Stimulated activated CD8-positive, alpha-beta memory T cell treated with anti-CD3 and anti-CD28 coated beads, Interleukin-2, amount 100 ng/mL, for 1 hour (primary cell): ENCODE measurements at places on chromosomes 13 and 19.

- no peak for DNase-seq
Measured at GRCh38 chr19:28396287-28396831, 816.6 kb downstream of the UQCRFS1 start.

DNA sequence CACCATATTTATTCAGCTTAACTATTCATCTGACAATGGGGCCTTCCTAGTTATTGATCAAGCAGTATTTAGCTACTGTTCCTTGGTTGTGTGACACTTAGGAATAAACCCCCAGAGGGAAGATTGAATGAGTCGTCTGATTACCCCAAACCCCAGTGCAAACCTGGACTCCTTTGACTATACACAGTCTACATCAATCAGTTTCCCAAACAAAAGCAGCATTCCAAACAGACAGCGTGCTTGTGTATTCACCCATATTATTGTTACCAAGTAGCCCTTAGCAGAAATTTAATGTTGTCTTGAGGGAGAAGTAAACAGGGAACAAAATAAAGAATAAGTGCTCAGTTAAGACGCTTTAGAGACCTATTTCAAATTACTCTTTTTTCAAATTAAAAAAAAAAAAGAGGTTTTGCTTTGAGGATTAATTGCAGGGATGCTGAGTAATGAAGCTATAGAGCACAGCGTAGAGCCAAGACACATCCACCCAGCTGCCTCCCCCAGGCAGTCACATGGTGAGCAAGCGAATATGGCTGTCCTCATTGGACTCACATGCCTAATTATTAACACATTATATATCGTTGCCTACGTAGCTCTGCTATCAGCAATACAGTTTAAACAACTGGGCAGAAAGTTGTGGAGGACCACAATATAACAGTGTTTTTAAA is 14.7 kb upstream of the B3GLCT start:
- no peak for DNase-seq

DNA sequence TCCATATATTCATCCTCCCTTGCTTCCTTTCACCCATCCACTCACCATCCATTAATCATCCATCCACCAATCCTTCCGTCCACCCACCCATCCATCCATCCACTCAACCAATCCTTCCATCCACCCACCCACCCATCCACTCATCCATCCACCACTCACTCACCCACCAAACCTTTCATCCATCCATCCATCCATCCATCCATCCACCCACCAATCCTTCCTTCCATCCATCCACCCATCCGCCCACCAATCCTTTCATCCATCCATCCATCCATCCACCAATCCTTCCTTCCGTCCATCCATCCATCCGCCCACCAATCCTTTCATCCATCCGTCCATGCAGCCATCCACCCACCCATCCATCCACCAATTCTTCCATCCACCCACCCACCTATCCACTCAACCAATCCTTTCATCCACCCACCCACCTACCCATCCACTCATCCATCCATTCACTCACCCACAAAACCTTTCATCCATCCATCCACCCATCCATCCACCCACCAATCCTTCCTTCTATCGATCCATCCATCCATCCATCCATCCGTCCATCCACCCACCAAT is 3.0 kb downstream of the SBK3 start:
- DNase-seq: no peak

DNA sequence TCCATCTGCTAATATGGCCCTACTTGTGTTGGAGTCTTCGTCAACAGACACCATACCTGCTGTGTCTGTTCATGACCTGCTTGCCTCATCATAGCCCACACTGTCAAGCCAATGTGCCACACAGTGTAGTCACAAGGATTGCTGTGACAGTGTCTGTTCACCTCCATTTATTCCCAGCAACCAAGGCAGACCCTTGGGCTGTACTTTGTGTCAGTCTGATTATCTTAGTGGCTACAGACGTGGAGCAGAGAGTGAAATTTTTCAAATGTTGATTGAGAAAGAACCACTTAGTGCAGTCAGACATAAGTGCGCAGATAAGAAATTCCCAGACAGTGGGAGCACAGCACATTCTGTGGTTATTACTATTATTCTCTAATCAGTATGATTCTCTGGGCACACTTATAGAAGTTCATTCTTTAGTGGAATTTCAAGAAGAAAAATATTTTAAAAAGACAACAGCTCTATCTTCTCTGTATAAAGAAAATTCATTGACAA is 184.6 kb downstream of the GPC6 start:
- DNase-seq: no peak

DNA sequence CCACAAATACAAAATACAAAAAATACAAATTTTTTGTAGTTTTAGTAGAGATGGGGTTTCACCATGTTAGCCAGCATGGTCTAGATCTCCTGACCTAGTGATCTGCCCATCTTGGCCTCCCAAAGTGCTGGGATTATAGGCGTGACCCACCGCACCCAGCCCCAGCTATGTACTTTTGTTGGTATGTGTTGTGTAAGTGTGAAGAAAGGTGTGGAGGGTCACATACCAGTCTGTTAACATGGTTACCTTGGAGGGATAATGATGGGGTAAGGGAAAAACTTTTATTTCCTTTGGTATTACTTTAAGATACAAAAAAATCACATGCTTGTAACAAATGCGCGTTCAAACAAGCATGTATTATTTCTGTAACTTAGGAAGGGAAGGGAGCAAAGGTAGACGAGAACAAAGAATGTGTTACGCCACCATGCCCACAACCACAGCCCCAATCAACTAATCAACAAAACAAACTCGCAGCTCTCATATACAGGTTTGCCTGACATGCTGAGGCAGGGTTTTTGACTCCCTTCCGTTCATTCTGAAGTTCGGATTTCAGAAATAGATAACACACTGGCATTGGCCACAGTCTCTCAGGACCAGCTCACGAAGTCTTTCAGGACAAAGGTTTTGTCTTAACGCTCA is 13.5 kb upstream of the VWA8 start:
- no peak for DNase-seq

DNA sequence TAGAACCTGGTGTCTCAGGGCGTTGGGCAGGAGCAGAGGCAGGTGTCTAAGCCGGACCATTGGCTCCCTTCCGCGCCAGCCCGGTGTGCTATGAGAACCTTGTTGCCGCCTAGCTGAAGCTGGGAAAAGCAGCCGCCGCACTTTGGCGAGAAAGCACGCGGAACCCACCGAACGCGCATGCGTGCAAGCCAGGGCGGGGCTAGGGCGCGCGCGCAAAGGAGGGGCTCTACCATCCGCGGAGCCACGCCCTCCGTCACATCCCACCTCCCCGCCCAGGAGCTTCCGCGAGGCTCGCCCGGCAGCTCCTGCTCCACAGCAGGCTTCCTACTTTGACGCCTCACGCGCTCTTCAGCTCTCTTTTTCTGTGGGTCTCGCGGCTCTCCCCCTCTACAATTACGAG is 51.3 kb downstream of the WDR87 start:
- no peak for DNase-seq

GRCh38 chr13:76738616-76739015 is 147.6 kb downstream of the KCTD12 start:
- DNase-seq: no peak

DNA sequence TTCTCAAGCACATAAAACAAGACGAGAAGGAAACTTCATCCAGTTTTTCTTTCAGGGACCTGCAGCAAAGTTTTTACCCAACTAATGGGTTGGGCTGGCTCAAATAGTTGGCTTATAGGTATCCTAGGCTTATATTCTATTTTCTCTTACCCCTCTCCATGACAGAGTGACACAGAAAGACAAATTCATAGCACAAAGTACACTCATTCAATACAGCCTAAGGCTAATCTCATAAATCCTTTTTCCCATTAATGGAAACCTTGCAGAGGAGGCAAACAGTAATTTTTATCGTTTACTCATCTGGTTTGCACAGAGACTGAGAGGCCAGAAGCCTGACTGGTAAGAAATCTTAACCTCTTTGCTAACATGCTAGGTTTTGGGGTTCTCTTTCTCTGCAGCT is 1589.9 kb downstream of the SLITRK1 start:
- DNase-seq: no peak

- DNase-seq: no peak
Measured at GRCh38 chr19:23394511-23394910, 760 bp downstream of the ZNF91 start.

GRCh38 chr13:44368062-44368591 is 5.5 kb upstream of the SERP2 start:
- DNase-seq: no peak

- DNase-seq: no peak
Measured at GRCh38 chr13:33191425-33192210, 93.9 kb downstream of the STARD13 start.

GRCh38 chr19:14639536-14640277 is 34.9 kb downstream of the ADGRE3 start:
- no peak for DNase-seq
